ENCODE measurements at places on chromosomes 16 and 17.

- DNase-seq: peak; percentile 89
Observed at GRCh38 chr17:29617481-29618271, 5.0 kb downstream of the CORO6 start.

DNA sequence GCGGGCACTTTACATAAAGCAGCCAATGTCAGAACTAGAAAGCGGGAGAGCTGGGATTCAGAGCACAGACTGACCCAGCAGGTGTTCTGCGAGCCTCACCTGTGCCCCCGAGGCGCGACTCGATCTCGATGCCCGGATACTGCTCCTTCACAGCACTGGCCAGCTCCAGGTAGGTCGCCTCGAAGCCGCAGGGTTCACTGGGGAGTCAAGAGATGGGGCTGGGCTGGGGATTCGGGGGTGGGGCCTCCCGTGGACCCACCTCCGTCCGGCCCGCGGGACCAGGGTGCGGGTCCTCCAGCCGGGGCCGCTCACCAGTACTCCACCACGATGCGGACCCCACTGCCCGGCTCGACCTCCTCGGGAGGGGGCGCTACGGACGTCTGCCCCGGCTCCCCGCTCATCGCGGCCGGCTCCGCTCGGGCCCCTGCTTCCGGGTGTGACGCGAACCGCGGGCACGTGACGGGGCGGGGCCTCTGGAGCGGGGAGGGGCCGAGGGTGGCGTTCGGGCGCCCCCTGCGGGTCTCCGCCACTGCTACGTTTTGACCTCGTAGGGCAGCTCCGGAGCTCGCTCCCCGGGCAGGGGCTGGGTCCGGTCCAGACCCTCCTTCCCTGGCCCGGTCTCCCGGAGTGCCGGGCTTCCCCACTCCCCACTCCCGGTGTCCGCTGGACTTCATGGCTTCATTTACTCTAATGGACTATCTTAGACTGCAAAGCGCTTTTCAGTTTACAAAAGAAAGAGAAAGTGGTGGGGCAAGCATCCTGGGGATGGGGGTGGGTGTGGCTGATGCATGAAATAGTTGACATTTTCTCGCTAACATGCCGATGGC lies at the start of gene MIEN1:
Gene MIEN1, minus strand, starts transcription at position 438 of the 827 bp plus-strand sequence. Its CDS starts 37 bp downstream, at position 401.
- DNase-seq: peak; percentile 87

DNA sequence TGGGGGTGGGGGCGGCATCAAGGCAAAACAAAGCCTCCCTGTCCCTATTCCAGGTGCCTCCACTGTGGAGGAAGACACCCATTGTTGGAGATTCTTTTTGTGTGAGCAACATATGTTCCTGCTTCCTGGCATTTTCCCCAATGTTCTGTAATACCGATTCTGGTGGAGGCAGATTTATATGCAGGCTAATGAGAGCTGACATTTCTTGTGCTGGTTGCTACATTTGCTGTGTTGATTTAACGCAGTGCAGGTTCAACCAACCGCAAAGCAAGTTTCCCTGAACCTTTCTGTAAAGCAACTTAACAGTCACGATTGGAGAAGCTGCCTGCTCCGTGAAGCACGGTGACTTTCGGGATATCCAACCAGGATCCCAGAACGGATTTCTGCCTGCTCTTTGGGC lies 260.5 kb downstream of the CBLN1 start:
- DNase-seq: no peak

- DNase-seq: no peak
Observed at GRCh38 chr17:58081646-58082340, 1.4 kb upstream of the DYNLL2 start.

- no peak for DNase-seq
Observed at GRCh38 chr16:75660321-75660720, 12.7 kb downstream of the TERF2IP start.
